T-helper 17 cell (primary cell): ENCODE measurements at places on chromosomes 13 and 19. TPM values are rescaled to one million over a fixed set of nuclear protein-coding genes. Genes with fewer than 3 reads are reported as not detected.
A peak's percentile ranks its signal among the peaks of the same experiment; 100 is the strongest.

CYSLTR2 gene
- total RNA-seq = 5.9 TPM

GRCh38 chr19:17327654-17328516 lies 6.8 kb downstream of the ANO8 start:
- peak; percentile 61 for DNase-seq

GRCh38 chr19:23516266-23516665 lies 121.0 kb upstream of the ZNF91 start:
- no peak for DNase-seq

TNNI3 gene
- not detected for total RNA-seq

ZNF709 gene
- 1.6 TPM for total RNA-seq

GRCh38 chr13:97976610-97977521 lies 23.4 kb downstream of the IPO5 start:
- DNase-seq = no peak

DNA sequence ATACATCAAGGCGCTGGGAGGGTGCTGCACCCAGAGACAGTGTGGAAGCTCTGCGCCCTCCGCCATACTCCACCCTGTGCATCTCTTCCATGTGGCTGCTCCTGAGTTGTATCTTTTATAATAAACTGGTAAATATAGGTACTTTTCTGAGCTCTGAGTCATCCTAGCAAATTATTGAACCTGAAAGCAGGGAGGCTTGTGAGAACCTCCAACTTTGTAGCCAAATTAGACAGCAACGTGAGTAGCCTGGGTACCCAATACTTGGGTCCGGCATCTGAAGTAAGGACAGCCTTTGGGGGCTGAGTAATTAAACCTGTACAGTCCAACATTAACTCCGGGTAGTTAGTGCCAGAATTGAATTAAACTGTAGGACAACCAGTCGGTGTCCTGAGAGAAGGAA lies 57.4 kb downstream of the RUBCNL start:
- DNase-seq = no peak

- no peak for DNase-seq
Observed at GRCh38 chr13:86282442-86282841, 483.2 kb upstream of the SLITRK6 start.
